MCF 10A (cell line): ENCODE measurements at places on chromosomes 16 and 17. TPM values are rescaled to one million over a fixed set of nuclear protein-coding genes. Genes with fewer than 3 reads are reported as not detected.

Gene RDM1
- total RNA-seq, result 0.44 and 2.6 TPM in 2 replicates

Gene CCL15
- not detected in 2 replicates for total RNA-seq

DNA sequence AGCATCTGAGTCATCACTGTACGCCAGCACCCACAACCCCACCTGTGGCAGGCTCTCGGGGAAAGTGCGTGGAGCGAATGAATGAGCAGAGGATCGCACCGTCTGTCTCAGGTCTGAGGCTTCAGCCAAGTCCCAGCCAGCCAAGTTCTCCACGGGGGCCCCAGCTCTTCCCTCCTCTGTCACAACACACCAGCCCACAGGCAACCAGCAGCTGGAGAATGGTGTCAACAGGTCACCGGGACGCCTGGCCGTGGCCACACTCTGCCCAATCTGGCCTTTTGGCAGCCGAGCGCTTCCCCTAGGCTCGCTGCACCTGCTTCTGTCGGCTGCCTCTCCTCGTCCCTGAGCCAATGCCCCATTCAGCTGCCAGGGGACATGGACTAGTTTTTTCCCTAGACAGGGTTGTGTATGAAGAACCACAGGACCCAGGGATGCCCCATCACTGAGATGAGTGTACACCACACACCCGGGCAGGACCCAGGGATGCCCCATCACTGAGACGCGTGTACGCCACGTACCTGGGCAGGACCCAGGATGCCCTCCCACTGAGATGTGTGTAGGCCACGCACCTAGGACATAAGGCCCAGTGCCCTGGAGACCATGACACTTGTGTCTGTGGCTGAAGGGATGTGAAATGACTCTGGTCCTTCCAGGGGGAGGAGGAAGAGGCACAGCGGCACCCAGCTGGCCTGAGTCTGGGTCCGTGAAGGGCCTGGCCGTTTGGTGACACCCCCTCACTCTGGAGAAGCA lies 52.8 kb downstream of the ABR start:
- H3K4me3 ChIP-seq, result no peak overlapping the region
- no peaks in the 10 kb centered on the region for H3K4me1 ChIP-seq
- peaks cover 5% of the 10 kb centered on the region for H3K36me3 ChIP-seq

Gene MPHOSPH6
- 39.9 and 46.8 TPM in 2 replicates for total RNA-seq

- H3K4me1 ChIP-seq, result peaks cover 6% of the 10 kb centered on the region
- H3K36me3 ChIP-seq, result peaks cover 14% of the 10 kb centered on the region
- peak overlapping the region; percentile 76 for H3K4me3 ChIP-seq
- no peaks in the 10 kb centered on the region for H3K27me3 ChIP-seq
Measured at GRCh38 chr16:4801051-4801961, 1.1 kb downstream of the ROGDI start.

Gene SLFN12
- total RNA-seq, result 6.3 and 8.0 TPM in 2 replicates

DNA sequence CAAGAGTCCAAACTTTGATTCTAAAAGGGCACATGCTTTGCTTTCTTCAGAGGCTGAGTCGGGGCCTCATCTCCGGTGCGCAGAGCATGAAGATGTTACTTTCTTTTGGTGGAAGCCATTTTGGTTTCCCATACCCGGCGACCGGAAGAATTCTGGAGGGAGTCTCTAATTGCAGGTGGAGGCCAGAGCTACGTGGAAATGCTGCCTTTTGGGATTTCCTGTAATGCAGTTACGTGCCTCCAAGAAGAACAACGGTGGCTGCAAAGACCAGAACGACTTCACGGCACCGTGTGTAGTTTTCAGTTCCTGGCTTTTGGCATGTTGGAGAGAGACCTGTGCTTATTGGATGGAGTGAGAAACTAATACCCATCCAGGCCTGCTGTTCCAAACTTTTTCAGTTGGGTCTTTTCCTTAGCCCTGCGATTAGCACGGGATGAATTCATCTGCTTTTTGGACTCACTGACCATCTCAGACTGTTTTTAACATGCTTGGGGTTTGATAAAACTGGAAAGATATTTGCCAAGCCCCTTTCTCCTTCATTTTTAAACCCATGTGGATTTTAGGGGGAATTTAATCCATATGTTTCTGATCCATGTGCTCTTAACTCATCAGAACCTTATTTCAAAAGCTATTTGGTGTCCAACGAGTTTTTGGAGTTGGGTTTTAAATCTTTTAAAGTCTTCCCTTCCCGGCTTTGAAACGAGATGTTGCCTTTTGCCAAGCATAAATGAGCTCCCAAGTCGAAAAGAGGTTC lies 19.0 kb downstream of the FOXL1 start:
- no peak overlapping the region for H3K4me3 ChIP-seq
- no peaks in the 10 kb centered on the region for H3K27me3 ChIP-seq
- no peaks in the 10 kb centered on the region for H3K36me3 ChIP-seq

- no peaks in the 10 kb centered on the region for H3K4me1 ChIP-seq
- no peak overlapping the region for H3K4me3 ChIP-seq
- peaks cover 71% of the 10 kb centered on the region for H3K36me3 ChIP-seq
Measured at GRCh38 chr17:35849469-35850348, 19.0 kb downstream of the HEATR9 start.

DNA sequence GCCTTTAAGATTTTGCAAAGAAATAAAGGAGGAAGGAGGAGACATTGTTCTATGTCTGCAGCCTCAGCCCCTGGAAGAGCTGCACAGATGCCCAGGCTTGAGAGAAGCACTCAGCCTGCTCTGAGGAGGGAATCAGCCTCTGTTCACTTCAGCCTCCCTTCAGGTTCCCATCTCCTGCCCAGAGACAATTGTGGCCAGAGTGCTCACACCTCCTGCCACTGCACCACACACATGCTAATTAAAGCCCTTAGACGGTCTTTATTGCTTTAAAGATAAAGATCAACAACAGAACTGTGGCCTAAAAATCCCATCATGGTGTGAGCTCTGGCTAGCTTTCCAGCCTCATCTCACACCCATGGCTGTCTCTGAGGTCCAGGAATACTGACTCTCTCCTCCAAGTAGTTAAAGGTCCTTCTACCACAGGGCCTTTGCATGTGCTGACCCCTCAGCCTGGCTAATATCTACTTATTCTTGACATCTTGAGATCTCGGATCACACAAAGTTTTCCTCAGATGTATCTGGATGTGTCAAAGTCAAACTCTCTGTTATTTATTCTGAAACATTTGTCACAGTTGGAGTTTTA lies 33.8 kb downstream of the CHD9NB start:
- no peak for DNase-seq
- H3K27ac ChIP-seq, result no peak overlapping the region

Gene SSTR5
- not detected in 2 replicates for total RNA-seq
